ENCODE measurements at places on chromosomes 12 and 14.
A peak's percentile ranks its signal among the peaks of the same experiment; 100 is the strongest.

DNA sequence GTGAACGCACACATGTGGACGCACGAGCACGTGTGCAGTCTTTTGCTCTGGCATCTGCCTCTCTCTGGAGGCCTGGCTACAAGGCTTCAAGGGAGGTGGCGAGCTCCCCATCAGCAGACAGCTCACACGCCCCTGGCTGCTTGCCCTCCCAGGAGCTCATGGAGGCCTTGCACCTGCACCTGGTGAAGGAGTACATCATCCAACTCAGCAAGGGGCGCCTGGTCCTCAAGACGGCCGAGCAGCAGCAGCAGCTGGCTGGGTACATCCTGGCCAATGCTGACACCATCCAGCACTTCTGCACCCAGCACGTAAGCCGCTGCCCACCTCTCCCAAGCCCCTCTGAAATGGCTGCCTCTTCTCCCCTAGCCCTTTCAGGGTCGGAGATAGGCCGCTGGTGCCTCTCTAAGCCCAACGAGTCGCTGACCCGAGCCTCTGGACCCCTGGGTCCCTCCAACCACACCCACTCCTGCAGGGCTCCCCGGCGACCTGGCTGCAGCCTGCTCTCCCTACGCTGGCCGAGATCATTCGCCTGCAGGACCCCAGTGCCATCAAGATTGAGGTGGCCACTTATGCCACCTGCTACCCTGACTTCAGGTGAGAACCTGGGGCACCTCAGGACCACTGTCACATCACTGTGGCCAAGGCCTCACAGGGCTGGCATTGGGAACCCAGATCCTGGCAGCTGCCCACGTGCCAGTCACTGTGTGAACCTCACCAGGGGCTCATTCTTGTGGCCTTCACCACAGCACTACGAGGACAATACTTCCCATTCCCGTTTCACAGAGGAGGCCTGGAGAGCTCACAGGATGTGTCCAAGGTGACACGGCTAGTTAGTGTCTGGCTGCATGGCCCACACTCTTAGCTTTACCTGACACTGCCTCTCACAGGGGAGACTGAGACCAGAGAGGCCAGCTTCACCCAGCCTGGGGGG is 10.2 kb downstream of the TNFAIP2 start:
- DNase-seq = no peak

DNA sequence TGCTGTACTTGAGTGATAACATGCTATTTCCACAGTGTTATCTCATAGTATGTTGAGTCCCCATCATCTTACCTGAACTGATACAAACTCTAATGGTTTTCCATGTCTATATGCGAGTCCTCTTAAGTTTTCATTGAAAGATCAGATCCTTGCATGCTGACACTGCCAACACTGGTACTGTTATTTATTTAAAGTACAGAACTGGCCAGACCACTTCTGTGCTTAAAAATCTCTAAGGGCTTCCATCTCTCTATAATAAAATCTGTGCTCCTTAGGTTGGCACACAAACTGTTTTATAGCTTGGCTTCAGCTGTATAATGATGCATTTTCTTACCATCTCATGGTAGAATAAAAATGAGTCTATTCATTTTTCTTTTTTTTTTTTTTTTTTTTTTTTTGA is 188.1 kb downstream of the ERC1 start:
- no peak for DNase-seq

DNA sequence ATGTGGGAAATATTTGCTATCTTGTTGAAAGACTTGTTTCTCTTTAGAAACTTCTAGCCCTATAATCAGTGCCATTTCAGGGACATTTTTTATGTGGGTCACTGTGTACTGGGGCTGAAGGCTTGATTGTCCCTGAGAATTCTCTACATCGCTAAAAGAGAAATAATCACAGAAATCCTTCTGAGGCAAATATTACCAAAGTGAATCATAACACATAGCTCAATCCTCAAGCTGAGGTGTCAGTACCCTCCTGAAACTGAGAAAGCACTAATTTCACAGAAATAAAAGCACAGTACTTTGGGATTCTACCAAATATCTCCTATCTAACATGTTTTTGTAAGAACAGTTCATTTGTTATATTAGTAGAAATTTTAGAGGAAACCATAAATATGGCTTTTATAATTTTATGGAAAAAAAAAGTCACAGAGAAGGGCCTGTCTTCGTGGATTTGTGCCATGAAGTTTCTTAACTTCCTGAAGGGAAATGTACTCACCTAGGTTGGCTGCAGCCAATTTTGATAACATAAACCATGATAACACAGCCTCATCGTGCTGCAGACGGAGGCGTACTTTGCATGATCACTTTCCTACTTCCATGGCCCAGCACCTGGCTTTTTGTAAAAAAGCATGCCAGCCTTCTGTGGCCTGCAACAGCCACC is 163.7 kb upstream of the HIF1A start:
- DNase-seq = no peak

DNA sequence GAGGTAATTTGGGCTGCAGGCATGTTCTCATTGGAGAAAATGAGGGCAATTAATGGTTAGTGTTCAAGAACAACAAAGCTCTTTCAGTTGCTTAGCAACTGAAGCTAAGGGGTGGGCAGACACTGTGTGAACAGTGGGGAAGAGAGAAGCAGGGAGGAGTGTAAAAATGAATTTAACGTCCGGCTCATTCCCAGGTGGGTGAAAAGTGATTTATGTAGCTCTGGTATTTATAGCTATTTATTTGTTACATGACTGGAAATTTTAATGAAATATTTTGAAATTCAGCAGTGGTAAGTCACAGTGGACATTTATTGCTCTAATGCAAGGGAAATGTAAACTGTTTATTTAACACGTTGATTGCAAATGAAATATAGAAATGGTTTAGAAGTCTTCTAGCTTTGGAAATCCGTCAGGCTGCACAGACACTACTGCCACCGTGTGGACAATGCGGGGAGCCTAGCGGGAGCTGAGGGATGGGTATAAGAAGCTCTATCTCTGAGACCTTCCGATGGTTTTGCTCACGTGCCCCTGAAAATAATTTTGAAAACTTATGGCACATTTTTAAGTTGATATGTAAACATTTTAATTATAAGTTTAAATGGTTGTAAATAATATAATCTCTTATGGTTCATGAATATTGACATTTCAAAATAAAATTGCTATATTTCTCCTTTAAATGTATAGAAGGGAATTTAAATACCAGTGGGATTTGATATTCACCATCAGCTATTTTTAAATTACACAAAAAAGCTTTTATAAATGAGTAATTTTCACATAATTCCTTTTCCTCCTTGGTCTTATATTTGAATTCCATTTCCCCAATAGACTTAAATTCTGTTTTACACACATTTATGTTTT is 54.4 kb downstream of the E2F7 start:
- DNase-seq = peak; percentile 55

GRCh38 chr12:76533331-76533730 is 26.2 kb downstream of the OSBPL8 start:
- no peak for DNase-seq

GRCh38 chr14:52279408-52279807 is 11.9 kb downstream of the PTGDR start:
- no peak for DNase-seq

DNA sequence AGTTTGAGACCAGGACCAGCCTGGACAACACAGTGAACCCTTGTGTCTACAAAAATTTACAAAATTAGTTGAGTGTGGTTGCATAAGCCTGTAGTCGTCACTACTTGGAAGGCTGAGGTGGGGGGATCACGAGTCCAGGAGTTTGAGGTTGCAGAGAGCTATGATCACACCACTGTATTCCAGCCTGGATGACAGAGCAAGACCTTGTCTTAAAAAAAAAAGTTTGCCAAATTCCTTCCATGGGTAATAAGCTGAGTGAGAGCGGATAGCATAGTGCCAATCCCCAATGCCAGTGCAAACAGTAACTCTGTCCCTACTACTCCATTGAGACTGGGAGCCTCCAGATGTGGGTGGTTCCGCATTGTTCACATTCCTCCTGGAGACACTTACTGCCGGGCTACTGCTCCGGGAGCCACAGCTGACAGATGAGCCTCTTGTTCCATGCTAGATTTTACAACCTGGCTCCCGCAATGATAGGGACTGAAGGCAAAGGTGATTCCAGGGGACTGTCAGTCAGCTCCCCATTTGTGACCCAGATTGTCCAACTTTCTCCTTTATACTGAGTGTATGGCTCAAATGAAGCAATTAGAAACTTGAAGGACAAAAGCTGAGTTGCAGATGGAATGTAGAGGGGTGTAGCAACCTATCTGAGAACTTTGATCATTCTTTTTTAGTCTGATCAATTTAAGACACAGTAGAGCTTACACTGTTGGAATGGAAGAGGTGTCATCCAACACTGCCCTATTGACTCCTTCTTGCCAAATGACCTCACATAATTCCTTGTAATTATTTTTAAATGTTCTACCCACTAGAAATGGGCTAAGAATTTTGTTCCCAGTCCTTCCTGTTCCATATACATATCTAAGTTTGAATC is 13.4 kb upstream of the FRMD6 start:
- no peak for DNase-seq

GRCh38 chr14:76261371-76261811 is 109.7 kb downstream of the GPATCH2L start:
- DNase-seq = no peak

- no peak for DNase-seq
Observed at GRCh38 chr12:20985399-20985798, 145.6 kb upstream of the SLCO1B1 start.

GRCh38 chr14:52873065-52873464 is 77.8 kb downstream of the FERMT2 start:
- no peak for DNase-seq

DNA sequence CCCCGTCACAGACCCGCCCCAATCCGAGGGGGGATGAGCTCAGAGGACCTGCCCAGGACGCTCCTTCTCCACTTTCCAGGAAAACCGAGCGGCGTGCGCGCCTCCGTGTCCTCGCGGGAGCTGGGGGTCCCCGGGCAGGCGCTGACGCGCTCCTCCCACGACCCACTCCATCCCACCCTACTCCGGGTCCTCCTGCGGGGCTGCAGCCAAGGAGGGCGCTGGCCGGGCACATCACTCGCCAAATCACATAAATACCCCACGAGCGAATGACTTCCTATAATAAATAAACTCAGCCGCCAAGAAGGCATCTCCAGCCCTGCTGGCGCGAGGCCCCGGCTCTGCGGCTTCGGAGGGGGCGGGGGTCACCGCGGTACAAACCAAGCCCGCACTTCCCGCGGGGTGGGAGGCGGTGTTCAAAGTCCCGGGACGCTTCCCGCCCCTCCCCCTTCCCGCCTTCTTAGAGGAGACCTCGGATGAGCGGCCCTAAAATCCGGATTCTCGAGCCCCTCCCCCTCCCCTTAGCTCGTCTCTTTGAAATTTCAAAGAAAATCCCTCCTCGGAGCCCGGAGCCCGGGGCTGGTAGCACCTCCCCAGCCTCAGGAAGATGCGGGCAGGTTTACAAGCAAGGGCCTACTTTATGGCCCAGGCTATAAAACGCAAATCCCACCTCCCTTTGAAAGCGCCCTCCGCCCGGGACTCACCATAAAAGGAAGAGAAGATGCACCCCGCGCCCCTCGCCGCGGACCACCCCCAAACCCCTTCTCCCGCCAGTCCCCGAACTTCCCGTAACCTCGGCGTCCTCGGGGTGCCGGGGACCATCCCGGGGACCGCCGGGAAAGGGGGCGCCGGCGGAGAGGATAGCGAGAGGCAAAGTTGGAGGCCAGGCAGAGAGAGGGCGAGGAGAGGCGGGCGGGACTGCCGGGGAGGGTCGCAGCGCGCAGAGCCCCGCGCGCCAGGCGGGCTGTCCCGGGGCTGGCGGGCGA is 712 bp upstream of the FZD10 start:
- DNase-seq = no peak

DNA sequence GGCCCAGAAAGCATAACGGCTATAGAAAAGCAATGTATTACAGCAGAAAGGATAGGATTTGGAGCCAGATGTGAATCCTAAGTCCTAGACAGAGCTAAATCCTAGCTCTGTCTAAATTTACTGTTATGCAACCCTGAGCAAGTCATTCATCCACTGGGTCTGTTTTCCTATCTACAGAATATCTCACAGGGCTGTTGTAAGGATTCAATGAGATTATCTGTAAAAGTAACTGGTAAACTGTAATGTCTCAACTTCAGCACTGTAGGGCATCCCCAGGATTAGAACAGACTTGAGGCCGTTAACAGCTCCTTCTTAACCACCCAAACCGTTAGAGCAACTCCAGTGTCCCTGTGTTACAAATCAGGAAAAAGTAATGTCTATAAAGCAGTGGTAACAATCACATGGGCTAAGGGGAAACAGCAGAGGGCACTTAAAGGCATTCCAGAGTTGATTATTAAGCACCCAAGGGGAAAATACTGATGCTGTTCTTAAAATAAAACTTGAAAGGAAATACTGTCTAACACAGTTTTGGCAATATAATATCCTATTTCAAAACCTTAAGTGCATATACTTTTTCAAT is 10.1 kb downstream of the GMFB start:
- DNase-seq = no peak

GRCh38 chr12:69655616-69656340 is 43.3 kb downstream of the BEST3 start:
- DNase-seq = no peak

GRCh38 chr12:6782850-6783566 is 6.3 kb upstream of the CD4 start:
- DNase-seq = no peak

- DNase-seq = no peak
Observed at GRCh38 chr14:36605506-36605857, 23.1 kb upstream of the NKX2-8 start.

GRCh38 chr14:52314595-52315354 is 663 bp downstream of the PTGER2 start:
- DNase-seq = peak; percentile 22

GRCh38 chr14:52829527-52830185 is 38.2 kb upstream of the GNPNAT1 start:
- DNase-seq = no peak

- no peak for DNase-seq
Observed at GRCh38 chr12:8069582-8069981, 3.4 kb upstream of the C3AR1 start.

DNA sequence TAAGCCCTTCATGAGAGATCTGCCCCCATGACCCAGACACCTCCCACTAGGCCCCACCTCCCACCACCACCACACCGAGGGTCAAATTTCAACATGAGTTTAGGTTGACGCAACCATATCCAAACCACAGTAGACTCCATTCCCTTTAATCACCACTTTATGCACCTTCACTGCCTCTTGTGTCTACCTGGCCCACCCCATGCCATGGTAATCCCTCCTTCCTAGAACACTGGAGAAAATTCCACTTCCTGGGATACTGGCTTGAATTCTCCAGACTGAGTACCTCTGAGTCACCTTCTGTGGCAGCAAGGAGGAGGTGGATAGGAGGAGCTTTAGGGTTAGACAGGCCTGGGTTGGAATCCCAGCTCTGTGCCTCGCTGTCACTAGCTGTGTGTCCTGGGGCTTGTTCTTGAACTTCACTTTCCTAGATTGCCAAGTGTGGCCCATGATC is 26.1 kb upstream of the CIPC start:
- DNase-seq = no peak

DNA sequence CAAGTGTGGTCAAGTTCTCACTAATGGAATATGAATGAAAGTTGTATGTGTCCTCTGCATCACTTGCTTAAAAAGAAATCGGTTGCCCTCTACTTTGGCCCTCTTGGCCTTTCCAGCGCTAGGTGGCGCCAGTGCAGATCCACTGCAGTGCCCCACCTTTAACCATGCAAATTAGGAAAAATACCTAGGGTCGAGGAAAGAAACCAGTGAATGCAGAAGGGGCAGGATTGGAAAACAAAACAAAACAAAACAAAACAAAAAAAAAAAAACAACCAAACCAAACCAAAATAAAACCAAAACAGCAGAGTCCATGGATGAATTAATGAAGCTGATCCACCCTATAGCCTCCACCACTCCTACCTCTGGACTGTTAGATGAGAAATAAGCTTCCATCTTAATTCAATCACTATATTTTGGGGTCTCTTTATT is 12.9 kb upstream of the NEMF start:
- DNase-seq = peak; percentile 80

All from activated T-cell treated with anti-CD3 and anti-CD28 coated beads for 1 hour (primary cell).